ENCODE measurements at places on chromosomes 12 and 14. TPM values are rescaled to one million over a fixed set of nuclear protein-coding genes. Genes with fewer than 3 reads are reported as not detected.

Gene NPFF
- 3.0 TPM for total RNA-seq

Gene BRAP
- 18.8 TPM for total RNA-seq

Gene MYF5
- not detected for total RNA-seq

Gene RPGRIP1
- total RNA-seq: not detected

Gene BDKRB1
- total RNA-seq: 0.17 TPM

Gene METTL3
- total RNA-seq: 37.7 TPM

Gene KRT77
- total RNA-seq: not detected

Gene LRTM2
- not detected for total RNA-seq

Gene SERPINA6
- total RNA-seq: 0.07 TPM

Gene KRT82
- total RNA-seq: not detected

Gene SRRM4
- 0.42 TPM for total RNA-seq

Gene P2RX2
- not detected for total RNA-seq

Gene SRGAP1
- 28.9 TPM for total RNA-seq

Gene PGF
- total RNA-seq: 10.5 TPM

Gene KRT6A
- total RNA-seq: 0.21 TPM

Gene GDF3
- total RNA-seq: not detected

Gene TEAD4
- total RNA-seq: 37.9 TPM

Gene FGD6
- 31.5 TPM for total RNA-seq
